Peyer's patch (tissue), 4 donors: ENCODE measurements at places on chromosomes 12 and 14. TPM values are rescaled to one million over a fixed set of nuclear protein-coding genes. Genes with fewer than 3 reads are reported as not detected.

DNA sequence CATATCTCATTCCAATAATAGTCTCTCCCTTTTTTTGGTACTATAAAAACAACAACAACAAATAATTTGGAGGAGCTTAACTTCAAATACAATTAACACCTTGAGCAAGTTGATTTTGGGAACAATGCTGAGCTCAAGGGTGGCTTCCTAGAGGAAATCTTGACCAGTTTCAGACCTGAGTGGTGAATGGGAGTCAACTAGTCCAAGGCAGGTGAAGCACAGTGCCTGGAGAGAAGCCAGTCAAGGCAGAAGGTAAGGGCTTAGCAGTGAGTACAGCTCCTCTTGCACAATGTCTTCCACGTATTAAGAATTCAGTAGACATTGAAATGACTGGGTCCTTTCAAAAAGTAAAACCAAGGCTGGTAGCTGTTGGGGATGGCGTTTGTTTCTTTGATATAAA, 444.8 kb downstream of the ATP23 start:
- DNase-seq = no peak

DNA sequence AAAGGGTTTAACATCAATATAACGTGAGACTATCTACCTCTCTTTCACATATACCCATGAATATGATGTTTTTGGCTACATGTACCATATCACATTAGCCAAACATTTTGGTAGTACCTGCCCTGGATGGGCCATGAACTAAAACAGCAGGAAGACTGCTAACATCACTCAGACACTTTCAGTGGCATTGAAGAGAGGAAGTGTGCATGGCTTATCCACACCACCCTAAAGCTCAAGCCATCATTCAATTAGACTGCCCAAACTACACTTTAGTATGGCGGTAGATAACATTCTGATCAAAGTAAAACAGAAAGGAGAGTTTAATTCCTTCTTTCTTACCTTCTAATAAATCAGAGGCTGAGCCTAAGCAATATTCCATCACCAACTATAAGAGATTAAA, 103.0 kb downstream of the PEBP1 start:
- DNase-seq = no peak

DNA sequence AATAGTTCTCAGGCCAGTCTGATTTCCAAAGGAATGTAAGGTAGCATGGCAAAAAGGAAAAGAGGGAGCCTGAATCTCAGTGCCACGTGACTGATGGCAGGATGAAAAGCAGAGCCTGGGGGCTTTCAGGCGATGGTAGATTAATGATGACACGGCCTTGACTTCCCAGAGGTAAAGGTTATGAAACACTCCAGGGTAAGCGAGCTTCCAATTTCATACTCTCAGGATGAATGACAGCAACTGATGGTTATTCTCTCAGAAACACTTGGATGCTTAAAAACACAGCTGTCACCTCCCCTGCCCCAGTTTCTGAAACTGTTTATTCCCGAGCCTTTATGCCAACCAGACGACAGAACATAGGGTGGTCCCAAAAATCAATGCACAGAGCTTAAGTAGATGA, 28.8 kb downstream of the GDF11 start:
- no peak for DNase-seq

GRCh38 chr12:65162609-65163008, 6.8 kb upstream of the LEMD3 start:
- no peak for DNase-seq

DNA sequence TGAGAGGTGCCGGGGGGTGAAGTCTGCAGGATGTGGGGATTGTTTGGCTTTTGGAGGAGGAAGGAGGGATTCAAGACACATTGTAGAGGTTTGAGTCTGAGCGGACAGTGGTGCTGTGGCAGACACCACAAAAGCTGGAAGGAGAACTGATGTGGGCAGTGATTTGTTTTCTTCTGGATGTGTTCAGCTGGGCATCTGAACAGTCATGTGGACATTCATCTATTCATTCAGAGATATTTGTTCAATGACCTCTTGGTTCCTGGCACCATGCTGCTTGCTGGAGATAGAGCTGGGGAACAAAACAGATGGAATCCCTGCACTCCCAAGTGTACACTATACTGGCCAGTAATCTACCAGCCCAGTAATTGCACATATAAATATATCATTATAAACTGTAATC, 64.0 kb downstream of the PTPN11 start:
- no peak for DNase-seq

DNA sequence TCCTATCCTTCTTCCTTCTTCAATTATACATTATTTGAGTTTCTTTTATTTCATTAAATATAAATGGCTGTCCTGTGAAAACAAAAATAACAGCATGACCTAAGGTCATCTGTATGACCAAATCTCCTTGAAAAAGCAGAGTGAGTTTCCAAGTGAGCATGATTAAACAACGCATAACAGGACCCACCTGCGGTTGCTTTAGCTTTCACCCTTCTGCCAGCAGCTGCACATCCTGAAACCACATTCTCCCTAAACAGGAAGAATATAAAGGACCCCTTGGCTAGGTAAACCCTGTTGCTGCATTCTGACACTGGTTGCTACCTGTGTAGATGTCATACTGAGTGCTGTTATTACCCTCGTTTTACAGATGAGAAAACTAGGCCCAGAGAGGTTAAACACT, 42.8 kb upstream of the CPM start:
- DNase-seq = no peak

- DNase-seq = no peak
Observed at GRCh38 chr14:62796431-62796830, 248.8 kb downstream of the KCNH5 start.

DNA sequence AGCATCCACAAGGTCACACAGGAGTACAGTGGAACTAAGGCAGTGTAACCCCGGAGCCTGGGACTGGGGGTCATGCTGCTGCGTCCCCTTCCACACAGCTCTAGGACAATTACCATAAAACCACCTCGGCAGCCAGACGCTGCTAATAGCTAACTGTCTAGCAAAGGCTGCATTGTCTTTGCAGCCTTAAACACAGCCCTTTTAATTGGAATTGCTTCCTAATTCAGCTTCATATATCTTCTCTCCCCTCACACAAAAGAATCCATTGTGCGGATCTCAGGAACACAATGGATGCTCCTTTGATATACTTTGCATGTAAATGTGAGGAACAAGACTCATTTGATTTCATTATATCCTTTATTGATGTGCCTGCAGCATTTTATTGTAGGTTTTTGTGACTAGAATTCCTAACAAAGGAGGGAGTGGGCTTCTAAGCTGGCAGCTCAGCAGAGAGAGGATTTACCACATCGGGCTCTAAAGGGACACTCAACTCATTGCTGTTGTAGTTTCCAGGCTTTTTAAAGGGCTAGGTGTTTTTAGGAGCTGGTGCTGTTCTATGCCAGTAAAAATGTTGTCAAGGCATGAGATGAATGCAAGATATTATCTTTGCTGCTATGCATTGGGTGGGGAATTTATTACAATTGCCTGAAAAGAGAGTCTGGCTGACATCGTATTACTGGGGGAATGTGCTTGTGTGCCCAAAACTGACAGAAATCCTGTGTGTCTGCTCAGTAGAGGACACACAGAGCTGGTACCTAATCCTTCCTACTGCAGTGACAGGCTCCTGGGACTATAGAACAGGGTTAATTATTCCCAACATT, 30.4 kb upstream of the DACT1 start:
- no peak for DNase-seq

DNA sequence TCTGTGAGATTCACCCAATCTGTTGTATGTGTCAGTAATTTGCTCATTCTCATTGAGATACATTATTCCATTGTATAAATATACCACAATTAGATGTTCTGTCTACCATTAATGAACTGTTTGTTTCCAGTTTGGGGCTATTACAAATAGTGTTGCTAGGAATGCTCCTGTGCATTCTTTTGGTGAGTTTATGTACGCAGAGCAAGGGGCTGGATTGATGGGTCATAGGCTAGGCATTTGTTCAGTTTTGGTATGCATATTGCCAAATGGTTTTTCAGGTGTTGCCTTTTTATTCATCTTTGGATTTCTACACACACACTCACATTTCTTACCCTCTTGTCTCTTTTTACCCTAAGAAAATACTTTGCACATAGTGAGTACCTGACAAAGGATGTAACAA, 93.4 kb downstream of the GPATCH2L start:
- DNase-seq = no peak

GRCh38 chr12:94144781-94145180, 3.6 kb upstream of the PLXNC1 start:
- DNase-seq = no peak

- DNase-seq = no peak
Observed at GRCh38 chr12:50117057-50117622, 5.1 kb downstream of the COX14 start.

C1S gene
- total RNA-seq = 55.9 TPM

KLRG1 gene
- 29.7 TPM for total RNA-seq
